ENCODE measurements at places on chromosomes 3 and 15.

DNA sequence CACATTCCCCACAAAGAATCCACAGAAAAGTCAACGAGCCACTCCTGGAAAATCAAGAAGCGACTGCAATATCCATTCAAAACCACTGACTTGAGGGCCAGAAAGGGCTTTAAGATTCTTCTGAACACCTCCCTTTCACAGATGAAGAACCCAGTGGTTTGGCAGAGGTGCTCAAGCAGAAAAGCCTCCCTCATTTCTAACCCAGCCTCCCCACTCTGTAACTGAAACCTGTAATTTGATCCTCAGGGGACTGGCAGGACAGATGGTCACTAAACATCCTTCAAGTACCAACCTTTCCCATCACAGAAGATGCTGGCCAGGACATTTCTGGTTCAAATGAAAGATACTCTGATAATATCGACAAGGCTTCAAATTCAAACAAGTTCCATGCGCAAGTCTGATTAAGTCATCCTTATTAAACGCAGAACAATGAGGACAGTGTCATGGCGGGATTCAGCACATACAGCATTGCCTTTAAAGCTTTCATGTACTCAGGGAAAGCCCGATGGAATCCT lies 5.5 kb downstream of the SEMA5B start:
- no peak overlapping the region for H3K4me3 ChIP-seq
- no peaks in the 10 kb centered on the region for H3K36me3 ChIP-seq
- H3K27ac ChIP-seq = no peak overlapping the region
- DNase-seq = no peak
- peaks cover 89% of the 10 kb centered on the region for H3K27me3 ChIP-seq

- H3K4me1 ChIP-seq = no peaks in the 10 kb centered on the region
- H3K4me3 ChIP-seq = no peak overlapping the region
- DNase-seq = no peak
- H3K27me3 ChIP-seq = peaks cover 92% of the 10 kb centered on the region
Observed at GRCh38 chr15:89377842-89378295, 43.2 kb upstream of the POLG start.

DNA sequence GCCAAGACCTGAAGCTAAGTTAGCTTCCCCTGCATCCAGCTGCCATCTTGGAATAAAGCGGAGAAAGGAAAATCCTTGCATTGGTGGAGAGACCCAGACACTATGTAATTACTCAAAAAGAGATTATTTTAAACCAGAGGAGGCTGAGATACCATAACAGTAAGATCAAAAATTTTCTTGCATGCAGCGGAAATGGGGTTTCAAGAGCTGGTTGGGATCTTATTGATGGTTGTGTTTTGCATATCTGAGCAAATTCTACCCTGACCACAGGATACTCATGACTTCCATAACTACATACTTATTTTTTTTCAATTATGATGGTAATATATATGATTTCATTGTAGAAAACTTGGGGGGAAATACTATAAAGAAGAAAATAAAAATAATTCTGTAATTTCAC lies 17.5 kb downstream of the TMEM158 start:
- no peaks in the 10 kb centered on the region for H3K36me3 ChIP-seq
- peaks cover 21% of the 10 kb centered on the region for H3K4me1 ChIP-seq
- no peak for DNase-seq
- no peak overlapping the region for H3K27ac ChIP-seq
- H3K4me3 ChIP-seq = no peak overlapping the region

DNA sequence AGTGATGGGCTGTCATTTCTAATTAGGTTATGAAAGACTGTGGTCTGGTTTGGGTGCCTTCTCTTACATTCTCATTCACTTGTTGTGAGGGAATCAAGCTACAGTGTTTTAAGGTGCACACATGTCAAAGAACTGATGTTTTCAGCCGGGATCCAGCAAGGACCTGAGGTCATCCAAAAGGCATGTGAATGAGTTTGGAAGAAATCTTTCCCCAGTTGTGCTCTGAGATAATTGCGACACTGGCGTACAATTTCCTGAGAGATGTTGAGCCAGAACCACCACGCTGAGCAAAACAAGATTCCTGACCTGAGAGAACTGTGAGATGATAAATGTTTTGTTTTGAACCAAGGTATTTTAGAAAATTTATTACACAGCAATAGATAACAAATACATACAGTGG lies 295.3 kb upstream of the SLITRK3 start:
- no peak overlapping the region for H3K27ac ChIP-seq
- H3K4me1 ChIP-seq = no peaks in the 10 kb centered on the region
- no peaks in the 10 kb centered on the region for H3K36me3 ChIP-seq
- no peaks in the 10 kb centered on the region for H3K27me3 ChIP-seq
- peak; percentile 40 for DNase-seq

DNA sequence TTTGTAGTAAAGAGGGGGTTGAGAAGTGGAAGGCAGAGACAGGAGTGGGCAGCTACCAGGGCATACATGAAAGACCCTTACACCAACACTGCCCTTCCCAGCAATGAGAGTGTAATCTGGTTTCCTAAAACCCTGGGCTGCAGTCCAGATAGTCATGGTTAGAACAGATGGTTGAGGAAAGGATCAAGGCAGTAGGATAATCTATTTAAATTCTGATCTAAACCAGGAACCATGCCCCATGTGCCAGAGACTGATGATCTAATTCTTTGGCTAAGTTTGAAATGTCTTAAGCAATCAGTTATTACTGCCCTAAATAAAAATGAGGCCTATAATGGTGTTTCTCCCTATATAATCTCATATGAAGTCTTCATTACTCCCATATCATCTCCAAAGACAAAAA lies 59.6 kb downstream of the PRTG start:
- H3K4me3 ChIP-seq = no peak overlapping the region
- peak; percentile 21 for DNase-seq
- H3K4me1 ChIP-seq = no peaks in the 10 kb centered on the region

DNA sequence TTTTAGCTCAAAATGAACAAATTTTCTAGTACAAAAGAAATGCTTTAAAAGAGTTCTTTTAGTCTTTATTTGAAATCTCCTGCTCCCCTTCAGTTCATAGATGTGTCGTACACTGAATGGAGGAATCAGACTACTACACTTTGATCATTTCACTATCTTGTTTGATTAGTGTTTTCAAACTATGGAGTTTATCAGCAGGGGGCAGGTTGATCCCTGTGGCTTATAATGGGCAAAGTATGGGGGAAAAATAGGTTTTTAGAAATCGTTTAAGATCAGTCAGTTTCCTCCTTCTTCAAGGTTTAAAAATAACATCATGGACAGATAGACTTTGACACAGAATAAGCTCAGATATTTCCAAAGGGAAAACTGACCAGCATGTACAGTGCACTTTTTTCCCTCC lies 701.7 kb downstream of the CADM2 start:
- no peaks in the 10 kb centered on the region for H3K4me1 ChIP-seq
- H3K27ac ChIP-seq = no peak overlapping the region
- H3K27me3 ChIP-seq = no peaks in the 10 kb centered on the region
- H3K36me3 ChIP-seq = no peaks in the 10 kb centered on the region
- no peak overlapping the region for H3K4me3 ChIP-seq

Measured in IMR-90 (cell line).